ENCODE measurements at places on chromosomes 12 and 14.
A peak's percentile ranks its signal among the peaks of the same experiment; 100 is the strongest.

DNA sequence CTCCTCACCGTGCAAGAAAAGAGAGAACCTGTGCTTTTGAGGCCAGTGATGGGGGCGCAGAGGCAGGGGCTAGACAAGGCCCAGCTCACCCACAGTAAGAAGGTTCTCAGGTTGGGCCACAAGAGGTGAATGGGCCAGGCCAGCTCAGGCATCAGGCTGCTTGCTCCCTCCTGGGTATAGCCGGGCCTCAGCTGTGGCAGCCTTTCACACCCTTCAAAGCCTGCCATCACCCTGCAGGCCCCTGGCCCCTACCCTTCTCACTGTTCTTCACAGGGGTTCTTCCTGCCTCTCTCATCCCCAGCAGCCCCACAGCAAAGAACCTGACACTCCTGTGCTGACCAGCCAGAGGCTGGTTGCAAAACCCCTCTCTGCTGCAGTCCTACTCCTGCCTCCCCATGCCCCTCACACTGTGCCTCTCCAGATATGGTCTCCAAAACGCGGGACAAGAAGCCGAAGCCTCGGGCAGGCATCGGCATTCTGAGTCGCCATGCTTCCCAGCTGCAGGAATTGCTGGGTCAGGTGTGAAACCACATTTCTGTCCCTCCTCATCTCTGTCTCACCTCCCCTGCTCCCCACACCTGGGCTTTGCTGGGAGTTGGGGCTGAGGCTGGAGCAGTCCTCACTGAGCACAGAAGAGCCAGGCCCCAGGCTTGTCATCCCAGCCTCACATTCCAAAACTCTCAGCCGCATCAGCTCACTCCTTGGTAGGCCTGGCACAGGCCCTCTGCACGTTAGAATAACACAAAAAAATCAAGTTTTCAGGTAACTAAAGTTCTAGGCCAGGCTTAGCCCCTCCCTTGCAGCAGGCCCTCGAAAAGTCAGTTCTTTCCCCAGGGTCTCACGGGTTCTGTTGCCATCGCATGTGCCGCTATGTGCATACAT lies 6.9 kb upstream of the FAIM2 start:
- DNase-seq = no peak

DNA sequence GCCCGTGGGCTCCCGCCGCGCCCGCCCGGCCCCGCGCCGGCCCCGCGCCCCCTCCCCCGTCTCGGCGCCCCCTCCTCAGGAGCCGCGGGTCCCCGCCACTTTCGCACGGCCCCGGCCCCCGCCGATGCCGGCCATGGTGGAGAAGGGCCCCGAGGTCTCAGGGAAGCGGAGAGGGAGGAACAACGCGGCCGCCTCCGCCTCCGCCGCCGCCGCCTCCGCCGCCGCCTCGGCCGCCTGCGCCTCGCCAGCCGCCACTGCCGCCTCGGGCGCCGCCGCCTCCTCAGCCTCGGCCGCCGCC lies 263 bp downstream of the RCOR1 start:
- DNase-seq = no peak

GRCh38 chr12:21984375-21984774 lies 43.1 kb upstream of the ABCC9 start:
- no peak for DNase-seq

DNA sequence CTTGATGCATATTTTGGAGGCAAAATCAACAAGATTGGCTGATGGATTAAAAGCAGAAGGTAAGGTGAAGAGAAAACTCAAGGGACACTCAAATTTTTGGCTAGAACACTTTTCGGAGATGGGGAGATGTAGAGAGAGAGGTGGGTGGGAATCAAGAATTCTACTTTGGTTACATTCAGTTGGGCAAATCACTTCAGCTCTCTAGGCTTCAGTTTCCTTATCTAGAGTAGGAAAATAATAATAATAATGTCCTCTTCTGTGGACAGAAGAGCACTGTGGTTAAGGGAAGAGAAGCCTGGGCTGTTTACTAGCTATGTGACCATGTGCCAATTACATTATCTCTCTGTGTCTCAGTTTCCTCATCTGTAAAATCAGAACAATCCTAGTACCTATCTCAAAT lies 23.4 kb upstream of the DHRS2 start:
- DNase-seq = no peak

DNA sequence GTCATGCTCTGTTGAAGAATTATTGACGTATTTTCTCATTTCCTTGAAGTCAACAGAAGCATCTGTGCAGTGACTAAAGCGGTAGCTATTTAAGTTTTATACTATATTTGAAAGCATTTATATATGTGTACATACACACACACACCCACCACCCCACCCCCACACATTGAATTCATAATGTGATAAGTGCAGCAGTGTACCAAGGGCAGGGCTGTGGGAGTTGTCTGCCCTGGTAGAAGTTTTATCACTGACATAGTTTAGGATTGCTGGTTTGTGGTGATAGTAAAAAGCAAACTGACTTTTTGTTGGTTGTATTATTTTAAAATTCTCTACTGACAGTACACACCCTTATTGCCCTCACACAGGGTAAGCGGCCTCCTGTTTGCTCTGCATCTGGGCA lies 39.1 kb downstream of the GAS2L3 start:
- no peak for DNase-seq

- no peak for DNase-seq
Observed at GRCh38 chr14:64501411-64502171, 2.0 kb downstream of the ZBTB25 start.

GRCh38 chr12:132695431-132695830 lies 8.0 kb downstream of the PXMP2 start:
- DNase-seq = no peak

- no peak for DNase-seq
Observed at GRCh38 chr12:93419388-93420034, 22.2 kb downstream of the UBE2N start.

- DNase-seq = no peak
Observed at GRCh38 chr12:14400599-14400998, 35.1 kb downstream of the ATF7IP start.

DNA sequence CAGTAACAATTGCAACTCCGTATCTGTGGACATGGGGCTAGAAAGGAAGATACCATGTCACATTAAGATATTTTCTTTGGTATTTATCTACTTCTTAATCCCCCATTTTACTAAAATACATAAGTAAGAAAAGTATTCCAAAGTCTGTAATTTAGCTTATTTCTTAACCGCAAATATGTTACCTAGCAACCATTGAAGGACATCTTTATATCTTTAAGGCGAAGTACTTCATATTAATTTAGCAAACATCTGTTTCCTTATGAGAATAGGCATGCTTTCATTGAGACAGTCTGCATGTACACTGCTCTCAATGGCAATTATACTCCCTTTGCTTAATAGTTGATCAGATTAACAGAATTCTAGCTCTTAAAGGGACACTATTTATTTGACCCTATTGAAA lies 88.8 kb downstream of the NAV3 start:
- DNase-seq = no peak

- DNase-seq = no peak
Observed at GRCh38 chr12:64951944-64952343, 127.5 kb downstream of the TBC1D30 start.

GRCh38 chr12:63045020-63045860 lies 105.8 kb downstream of the AVPR1A start:
- DNase-seq = no peak

GRCh38 chr12:4987076-4988046 lies 56.3 kb upstream of the KCNA5 start:
- DNase-seq = no peak

GRCh38 chr12:27794818-27795584 lies 15.0 kb upstream of the MANSC4 start:
- no peak for DNase-seq

- DNase-seq = no peak
Observed at GRCh38 chr14:75126121-75126544, 715 bp downstream of the NEK9 start.

DNA sequence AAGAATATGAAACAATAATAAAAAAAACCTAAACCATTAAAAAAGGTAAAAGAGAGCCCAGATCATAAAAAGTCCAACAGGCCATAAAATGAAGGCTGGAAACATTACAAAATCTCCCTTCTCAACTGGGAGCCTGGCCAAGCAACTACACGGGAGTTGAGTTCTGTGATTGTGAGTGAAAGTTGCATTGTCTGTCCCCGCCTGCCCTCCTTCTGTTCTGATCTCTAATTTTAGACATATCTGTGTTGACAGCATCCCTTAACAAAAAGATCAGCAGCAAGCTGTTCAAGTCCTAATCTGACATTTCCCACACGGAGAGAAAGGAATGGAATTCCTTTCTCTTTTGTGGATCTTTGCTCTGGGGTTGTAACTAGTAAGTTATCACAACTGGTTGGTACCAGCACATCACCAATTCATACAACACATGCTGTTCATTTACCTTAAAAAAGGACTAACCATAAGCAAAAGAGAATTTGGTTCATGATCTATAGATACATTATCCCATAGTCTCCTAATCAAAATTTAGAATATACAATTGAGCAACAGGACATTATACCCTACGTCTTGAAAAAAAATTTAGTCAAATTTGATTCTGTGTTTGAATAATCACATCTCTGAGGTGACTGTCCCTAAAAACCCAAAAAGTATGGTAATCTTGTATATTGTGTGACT lies 205.1 kb upstream of the GZMB start:
- no peak for DNase-seq

DNA sequence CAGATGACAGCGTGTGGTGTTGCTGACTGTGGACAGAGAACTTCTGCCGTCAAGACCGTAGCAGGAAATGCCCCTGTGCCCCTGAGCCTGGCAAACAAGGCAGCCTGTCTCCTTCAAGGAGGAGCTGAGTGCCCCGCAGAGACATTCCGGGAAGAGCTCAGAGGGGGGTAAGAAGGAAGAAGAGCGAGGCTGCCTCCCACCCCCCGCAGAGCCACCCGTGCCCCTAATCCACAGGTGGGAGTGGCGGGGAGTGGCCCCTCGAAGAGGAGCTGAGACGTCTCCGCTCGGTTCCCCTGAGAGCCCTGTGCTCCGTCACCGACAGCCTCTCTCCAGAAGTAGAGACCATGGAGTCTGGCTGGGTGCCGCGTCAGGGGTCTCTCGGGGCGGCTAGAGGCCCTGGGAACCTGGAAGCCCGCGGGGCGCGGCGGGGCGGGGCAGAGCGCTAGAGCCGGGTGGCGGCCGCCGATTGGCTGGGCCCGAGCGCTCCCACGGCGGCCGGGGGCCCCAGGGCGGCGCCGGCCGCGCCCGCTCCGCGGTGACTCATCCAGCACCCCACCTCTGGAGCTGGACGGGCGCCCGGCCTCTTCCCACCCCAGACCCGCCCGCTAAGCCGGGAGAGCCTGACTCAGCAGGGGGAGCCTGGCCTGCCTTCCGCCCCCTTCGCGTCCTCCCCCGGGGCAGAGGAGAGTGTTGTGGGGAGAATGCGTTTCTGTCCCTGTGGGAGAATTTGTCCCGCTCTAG lies 25.2 kb upstream of the KRT78 start:
- DNase-seq = no peak

- no peak for DNase-seq
Observed at GRCh38 chr14:52862632-52863333, 71.4 kb upstream of the GNPNAT1 start.

GRCh38 chr14:67564236-67564635 lies 31.1 kb downstream of the PLEKHH1 start:
- no peak for DNase-seq

DNA sequence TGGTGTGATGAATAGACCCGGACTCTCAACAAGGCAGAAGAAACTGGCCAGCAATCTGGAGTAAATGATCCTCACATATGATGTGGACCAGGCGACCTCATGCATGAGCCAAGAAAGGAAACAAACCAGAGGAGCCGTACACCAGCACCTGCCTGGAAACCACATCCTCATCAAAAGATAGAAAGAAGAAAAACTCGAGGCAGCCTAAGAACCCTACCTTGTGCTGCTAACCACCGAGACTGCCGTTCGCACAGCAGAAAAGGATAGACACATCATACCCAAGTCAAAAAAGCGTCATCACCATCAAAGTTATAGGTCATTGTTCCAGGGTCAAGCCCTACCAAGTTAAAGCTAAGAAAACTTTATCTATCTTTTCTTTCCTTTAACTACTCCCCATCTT lies 66.7 kb downstream of the RESF1 start:
- peak; percentile 27 for DNase-seq

DNA sequence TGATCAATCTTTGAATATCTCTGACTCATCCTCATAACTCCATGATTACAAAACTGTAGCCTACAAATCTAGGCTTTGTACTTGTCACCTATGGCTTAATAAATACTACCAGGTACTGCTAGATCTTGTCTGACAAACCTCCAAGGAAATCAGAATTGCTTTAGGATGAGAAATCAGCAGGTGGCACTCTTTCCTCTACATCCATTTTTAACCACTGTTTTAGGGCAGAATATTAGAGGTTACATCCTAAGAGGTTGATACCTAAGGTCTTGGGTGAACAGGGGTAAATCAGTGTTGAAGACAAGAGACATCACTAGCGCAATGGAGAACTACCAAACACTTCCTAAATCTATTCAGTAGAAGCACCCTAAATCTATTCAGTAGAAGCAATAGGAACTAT lies 63.1 kb upstream of the SOX5 start:
- no peak for DNase-seq

GRCh38 chr12:129325566-129325965 lies 472.3 kb downstream of the GLT1D1 start:
- no peak for DNase-seq

GRCh38 chr14:103801459-103801858 lies 45.9 kb downstream of the PPP1R13B start:
- no peak for DNase-seq

GRCh38 chr14:74829251-74829650 lies 46.7 kb downstream of the PROX2 start:
- no peak for DNase-seq

DNA sequence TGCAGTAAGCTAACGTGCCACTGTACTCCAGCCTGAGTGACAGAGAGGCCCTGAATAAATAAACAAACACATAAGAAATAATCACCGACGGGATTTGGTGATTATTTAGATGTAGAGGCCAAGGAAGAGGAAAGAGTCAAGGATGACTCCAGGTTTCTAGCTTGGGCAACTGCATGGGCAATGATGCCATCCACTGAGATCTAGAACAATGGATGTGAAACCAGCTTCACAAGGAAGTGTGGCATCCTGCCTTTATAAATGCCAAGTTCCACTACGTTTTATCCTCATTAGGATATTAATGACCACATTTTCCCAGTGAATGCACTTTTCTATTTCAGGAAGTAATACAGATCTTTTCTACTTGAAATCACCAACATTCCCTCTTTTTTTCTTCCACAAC lies 10.9 kb upstream of the PTGER2 start:
- no peak for DNase-seq

GRCh38 chr12:1217191-1217949 lies 226.3 kb downstream of the ERC1 start:
- no peak for DNase-seq

DNA sequence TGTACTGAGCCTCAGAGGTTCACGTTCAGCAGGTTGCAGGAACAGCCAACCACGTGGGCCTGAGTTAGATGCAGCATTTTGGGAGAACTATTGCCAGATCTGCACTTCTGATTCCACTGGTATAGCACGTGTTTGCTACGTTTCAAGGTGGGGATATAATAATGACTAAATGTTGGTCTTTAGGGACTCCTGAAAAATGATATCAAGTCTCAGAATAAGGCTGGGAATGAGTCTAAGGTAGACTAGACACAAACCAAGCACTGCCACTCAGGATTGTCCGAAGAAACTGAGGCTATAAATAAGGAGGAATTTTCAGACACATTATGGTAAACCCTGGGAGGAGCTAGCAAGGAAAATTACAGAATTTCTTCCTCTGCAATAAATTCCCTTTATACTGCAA lies 98.1 kb downstream of the ESR2 start:
- DNase-seq = no peak

GRCh38 chr12:108618079-108618952 lies 15.4 kb downstream of the SELPLG start:
- DNase-seq = peak; percentile 59
